ENCODE measurements at places on chromosomes 16 and 17.

GRCh38 chr17:73267648-73268537 lies 6.2 kb upstream of the CPSF4L start:
- no peak for DNase-seq

- no peak for DNase-seq
Observed at GRCh38 chr17:81511554-81511803, 1.1 kb downstream of the ACTG1 start.

- no peak for DNase-seq
Observed at GRCh38 chr16:4591706-4592470, 22.8 kb downstream of the UBALD1 start.

DNA sequence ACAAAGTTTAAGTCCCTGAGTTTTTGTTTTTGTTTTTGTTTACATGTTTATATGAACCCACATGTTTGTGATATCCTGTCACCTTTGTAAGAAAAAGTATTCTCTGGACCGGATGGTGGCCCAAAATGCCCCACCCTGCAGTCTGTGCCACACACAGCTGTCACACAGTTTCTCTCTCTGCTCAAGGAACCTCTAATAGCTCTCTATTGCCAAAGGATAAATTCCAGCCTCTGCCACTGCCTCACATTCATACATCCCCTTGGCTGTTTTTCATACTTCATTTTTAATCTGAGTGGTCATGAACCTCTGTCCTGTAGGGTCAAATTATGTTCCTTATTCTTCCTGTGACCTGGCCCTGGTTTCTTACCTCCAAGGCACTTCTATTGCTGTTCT lies 520.3 kb upstream of the CDH5 start:
- DNase-seq, result no peak

DNA sequence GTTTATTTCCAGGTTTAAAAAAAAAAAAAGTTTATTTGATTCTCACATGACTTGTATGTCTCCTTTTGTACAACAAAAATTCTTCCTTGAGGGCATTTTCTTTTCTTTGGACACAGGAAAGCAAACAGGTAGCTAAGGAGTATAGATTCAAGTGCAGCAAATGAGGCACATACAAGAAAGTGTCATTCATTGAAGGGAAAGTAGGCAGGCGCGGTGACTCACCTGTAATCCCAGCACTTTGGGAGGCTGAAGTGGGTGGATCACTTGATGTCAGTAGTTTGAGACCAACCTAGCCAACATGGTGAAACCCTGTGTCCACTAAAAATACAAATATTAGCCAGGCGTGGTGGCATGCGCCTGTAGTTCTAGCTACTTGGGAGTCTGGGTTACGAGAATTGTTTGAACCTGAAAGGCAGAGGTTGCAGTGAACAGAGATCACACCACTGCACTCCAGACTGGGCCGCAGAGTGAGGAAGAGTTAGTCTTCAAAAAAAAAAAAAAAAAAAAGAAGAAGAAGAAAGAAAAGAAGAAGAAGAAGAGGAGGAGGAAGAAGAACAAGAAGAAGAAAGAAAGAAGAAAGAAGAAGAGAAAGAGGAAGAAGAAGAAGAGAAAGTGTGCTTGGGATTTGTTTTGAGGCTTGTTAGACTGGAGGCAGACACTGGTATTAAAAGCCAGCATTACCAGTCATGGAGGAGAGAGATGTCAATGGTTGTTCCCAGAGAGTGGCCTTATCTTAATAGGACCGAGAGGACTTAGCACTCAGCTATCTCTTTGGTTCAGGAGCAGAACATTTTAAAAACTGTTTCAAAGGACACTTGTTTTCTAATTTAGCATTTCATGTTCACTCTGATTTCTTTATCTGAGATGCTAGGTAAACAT lies 19.7 kb downstream of the GINS3 start:
- DNase-seq, result no peak

GRCh38 chr16:53839150-53839549 lies 135.2 kb downstream of the FTO start:
- no peak for DNase-seq

- no peak for DNase-seq
Observed at GRCh38 chr17:43556292-43556691, 10.2 kb upstream of the ETV4 start.

GRCh38 chr17:48724251-48725003 lies 1.4 kb downstream of the PRAC2 start:
- DNase-seq, result peak; percentile 79

GRCh38 chr16:54073356-54073755 lies 213.2 kb downstream of the IRX3 start:
- DNase-seq, result no peak

GRCh38 chr16:70383421-70383960 lies 36.8 kb downstream of the DDX19A start:
- DNase-seq, result no peak

- no peak for DNase-seq
Observed at GRCh38 chr17:74130841-74131240, 72.6 kb upstream of the RPL38 start.

DNA sequence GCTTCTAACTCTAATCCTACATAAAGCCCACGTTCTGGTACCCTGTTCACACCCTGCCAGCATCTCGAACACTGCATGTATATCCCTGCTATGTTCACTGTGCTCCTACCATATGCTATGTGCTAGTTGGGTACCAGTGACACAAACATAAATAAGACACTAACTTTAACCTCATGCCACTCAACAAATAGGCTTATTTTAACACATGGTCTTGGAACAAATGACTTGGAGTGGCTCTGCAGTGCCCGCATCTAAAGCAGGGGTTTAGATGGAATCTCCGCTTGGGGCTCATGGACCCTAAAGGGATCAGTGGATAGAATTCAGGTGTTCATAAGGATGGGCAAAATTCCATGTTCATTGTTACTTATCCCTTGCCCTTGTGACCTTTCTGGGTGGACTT lies 175.7 kb upstream of the ZKSCAN2 start:
- no peak for DNase-seq

GRCh38 chr17:48850792-48851323 lies 20.0 kb downstream of the CALCOCO2 start:
- no peak for DNase-seq

DNA sequence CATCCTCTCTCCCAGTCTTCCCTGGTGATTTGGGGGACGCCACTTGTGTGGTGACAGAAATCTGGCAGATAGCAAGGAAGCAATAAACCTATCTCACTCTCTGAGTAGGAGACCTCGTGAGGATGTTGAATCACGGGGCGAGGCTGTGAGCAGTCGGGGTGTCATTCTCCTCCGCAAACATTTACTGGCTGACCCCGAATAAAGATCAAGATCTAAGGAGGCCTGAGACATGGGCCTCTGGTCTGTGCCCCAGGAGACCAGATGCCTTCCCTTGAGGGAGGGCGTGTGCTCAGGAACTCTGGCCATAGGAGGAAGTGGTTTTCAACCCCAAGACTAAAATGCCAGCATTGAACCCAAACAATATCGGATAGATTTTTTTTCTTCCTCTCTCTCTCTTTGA lies 53.1 kb downstream of the FOXL1 start:
- no peak for DNase-seq

GRCh38 chr17:75078284-75079022 lies 9.3 kb upstream of the SLC16A5 start:
- DNase-seq, result no peak

- DNase-seq, result no peak
Observed at GRCh38 chr17:31256936-31257335, 40.1 kb downstream of the OMG start.

DNA sequence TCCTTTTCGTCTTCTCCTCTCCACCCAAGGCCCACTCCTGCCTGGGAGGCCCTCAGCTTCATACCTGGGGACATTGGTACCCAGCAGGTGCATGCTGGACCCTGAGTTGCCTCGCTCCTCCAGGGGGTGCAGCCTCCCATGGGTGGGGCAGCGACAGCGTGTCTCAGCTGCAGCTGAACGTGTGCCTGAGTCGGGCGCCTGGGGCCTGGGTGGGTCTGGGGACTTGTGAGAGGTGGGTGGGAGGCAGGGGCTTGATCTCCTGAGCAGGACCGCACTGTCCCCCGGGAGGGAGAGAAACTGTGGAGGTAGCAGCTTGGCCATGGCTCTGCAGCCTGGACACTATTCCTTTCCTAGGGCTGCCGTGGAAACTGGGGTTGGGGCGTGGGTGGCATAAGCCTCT lies 24.8 kb upstream of the ENGASE start:
- no peak for DNase-seq

DNA sequence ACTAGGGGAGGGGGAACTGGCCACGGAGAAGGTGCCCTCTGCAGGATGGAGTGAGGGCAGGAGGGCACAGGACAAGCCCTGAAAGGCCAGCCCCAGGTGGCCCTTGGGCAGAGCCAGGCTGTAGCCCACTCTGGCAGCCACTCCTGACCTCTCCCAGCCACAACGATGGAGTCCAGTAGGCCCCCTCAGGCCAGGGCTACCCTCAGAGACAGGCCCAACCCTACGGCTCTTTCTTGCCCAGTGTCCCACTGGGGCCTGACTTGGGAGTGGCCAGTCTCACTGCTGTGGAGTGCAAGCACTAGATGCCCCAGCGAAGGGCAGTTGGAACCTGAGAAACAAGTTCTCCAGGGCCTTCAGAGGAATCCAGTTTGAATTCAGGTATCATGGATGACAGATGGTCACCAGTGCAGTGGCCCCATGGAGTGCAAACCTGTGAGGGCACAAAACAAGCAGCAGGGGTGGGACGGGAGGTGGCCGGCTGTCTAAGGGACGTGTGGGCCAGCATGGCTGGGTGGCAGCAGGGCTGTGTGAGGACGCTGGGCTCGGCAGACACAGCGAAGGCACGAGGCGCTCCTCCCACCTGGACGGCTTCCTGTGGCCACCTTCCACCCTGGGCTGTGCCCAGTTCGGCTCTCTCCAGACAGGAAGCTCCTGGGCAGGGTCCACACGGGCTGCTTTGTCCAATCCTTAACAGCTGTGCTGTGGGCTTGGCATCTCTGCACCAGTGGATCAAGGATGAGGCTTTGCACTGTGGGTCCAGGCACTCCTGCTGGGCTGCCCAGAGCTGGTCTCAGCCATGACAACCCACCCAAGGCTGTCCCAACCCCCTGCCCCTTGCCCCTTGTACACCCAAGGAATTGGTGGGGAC lies 72.1 kb downstream of the AMFR start:
- DNase-seq, result no peak

DNA sequence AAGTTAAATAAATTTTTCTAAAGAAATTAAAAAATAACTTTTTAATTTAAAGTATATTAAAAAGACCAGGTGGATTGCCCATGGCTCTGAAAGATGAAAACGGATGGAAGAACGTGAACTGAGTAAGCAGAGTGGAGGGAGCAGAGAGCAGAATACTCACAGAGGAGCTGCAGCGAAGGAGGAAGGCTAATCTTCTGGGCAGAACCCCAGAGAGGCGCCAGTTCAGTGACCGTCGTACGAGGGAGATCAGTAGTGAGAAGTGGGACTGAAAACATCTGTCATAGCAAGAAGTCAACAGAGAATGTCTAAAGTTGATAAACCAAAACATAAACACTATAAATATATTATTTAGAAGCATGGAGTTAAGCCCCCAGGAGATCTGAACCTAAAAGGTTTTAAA lies 34.9 kb downstream of the UBE2G1 start:
- no peak for DNase-seq

DNA sequence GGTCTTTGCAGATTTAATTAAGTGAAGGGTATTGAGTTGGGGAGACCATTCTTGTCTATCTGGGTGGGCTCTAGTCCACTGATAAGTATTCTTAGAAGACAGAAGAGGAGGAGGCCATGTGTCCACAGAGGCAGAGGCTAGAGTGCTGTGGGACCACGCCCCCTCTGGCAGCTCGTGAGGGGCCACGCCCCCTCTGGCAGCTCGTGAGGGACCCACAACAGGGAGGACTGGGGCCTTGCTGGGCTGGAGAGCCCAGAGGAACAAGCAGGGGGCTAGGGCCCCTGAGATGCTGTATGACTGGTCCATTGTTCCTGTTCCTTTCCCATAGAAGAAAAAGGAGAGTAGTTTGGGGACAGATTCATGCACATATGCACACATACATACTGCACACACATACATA lies 106.8 kb downstream of the METRNL start:
- no peak for DNase-seq

DNA sequence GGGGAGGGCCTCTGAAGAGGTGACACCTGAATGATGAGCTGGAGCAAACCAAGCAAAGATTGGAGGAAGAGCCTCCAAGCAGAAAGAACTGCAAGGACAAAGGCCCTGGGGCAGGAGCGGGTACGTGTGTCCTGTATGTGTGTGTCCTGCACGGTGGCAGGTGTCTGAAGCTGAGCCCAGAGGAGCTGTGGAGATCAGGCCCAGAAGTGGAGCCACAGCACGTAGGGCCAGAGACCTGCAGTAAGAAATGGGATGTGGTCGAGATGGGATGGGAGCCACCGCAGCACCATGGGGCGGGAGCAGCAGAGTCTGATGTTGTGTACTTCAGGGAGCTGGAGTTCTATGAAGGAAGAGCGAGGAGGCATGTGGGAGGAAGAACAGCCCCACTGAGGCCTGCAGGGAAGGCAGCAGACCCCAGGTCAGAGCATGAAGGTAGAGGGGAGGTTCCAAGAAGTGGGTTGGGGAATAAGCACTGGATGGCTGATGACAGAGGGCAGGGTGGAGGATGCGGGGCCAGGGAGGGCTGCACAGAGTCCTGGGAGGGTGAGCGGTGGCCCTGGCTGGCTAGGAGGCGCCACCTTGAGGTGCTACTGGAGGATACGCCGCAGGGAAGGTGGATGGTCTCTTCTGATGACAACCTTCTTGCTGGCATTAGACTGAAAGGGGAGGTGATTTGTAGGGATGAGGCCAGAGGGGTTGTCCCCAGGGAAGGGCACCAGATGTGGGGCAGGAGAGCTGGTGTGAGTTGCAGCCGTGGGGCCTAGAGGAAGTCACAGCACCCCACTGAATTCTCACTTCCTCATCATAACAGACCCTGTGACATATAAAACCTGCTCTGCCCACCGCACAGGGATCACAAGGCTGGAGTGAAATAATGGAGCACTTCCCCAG lies 10.6 kb upstream of the CETP start:
- DNase-seq, result peak; percentile 53

DNA sequence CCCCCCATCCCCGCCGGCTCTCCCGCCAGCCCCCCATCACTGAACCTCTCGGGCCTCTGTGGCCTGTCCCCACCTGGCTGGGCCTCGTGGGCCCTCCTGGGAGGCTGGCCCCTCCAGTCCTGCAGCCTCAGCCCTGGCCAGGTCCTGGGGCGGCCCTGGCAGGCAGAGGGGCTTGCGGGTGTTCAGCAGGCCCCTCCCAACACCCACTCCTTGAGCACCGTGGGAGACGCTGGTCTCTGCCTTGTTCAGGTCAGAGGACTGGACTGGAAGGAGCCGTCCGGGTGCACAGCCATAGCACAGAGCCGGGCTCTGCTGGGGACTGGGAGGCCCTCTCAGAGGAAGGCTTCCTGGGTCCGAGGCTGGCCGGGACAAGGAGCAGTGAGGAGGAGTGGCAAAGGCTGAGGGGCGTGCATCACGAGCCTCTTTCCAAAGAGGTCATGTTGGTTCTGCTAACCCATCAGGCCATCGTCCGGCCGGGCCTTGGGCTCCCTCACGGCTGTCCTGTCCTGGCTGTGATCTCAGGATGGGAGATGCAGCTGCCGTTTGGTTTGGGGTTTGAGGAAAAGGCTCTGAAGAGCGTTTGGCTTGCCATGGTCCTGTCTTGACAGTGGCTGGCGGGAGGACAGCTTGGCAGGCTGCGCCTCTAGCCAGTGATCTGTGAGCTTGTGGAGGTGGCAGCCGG lies 6.3 kb upstream of the PABPN1L start:
- no peak for DNase-seq

- DNase-seq, result no peak
Observed at GRCh38 chr17:43855061-43855460, 8.1 kb downstream of the CD300LG start.

GRCh38 chr16:35177851-35178250 lies 1718.4 kb downstream of the TP53TG3F start:
- DNase-seq, result no peak
